ENCODE measurements at places on chromosomes 13 and 19.

GRCh38 chr13:52012512-52012836 is 276 bp downstream of the ALG11 start:
- no peak for DNase-seq

DNA sequence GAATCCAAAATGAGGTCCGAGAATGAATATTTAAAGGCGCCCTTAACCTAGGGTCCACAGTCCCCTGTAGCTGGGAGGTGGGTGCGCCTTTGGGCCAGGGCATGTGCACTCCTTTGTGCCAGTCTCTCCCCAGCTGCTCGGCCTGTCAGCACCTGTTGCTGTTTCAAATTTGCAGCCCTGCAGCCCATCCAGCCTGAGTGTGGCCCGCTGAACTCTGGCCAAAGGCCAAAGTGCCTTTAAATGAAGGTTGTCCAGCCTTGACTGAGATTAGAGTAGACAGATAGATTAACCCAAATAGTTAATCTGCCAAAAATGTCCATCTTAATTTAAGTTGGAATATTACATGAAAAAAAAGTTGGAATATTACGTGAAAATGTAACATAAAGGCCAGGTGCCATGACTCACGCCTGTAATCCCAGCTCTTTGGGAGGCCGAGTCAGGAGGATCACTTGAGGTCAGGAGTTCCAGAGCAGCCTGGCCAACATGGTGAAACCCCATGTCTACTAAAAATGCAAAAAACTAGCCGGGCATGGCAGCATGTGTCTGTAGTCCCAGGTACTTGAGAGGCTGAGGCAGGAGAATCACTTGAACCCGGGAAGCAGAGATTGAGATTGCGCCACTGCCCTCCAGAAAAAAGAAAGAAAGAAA is 25.3 kb downstream of the TPT1 start:
- DNase-seq = no peak

DNA sequence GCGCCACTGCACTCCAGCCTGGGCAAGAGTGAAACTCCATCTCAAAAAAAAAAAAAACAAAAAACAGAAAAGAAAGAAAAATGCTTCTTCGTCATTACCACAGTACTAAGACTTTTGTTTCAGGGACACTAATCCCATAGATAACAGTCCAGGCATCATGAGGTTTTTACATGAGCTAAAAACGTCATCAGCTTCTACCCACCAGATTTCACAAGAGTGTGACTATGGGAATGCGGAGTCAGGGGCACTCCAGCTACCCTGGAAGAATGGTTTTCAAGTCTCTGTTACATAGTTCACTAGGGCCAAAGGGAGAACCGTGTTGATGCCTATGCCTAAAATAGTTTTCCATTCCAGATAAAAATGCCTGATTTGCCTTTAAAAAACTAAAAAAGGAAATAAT is 33.2 kb downstream of the RAB20 start:
- DNase-seq = no peak

- DNase-seq = peak; percentile 64
Observed at GRCh38 chr19:18259893-18260292, 14.4 kb downstream of the IQCN start.

GRCh38 chr13:51501096-51501495 is 48.3 kb upstream of the INTS6 start:
- DNase-seq = no peak

DNA sequence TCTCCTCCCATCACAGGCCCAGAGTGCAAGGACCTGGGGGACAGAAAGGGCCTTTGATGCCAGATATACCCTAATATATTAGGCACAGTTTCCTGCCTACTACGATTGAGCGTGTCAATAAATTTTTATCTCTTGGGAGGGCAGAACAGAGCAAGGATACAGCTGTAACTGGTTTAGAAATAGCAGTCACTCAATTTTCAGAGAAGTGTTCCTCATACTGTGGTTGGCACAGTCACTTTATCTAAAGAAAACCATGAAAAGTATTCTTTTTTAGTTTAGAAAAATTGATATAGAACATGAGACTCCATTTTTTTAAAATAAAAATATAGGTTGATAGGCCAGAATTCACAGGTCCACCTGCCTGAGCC is 460 bp upstream of the ZNF155 start:
- no peak for DNase-seq

- DNase-seq = peak; percentile 35
Observed at GRCh38 chr13:73849292-73849691, 284.9 kb downstream of the KLF12 start.

Data from GM03348 (cell line).